ENCODE measurements at places on chromosomes 2 and 18.

DNA sequence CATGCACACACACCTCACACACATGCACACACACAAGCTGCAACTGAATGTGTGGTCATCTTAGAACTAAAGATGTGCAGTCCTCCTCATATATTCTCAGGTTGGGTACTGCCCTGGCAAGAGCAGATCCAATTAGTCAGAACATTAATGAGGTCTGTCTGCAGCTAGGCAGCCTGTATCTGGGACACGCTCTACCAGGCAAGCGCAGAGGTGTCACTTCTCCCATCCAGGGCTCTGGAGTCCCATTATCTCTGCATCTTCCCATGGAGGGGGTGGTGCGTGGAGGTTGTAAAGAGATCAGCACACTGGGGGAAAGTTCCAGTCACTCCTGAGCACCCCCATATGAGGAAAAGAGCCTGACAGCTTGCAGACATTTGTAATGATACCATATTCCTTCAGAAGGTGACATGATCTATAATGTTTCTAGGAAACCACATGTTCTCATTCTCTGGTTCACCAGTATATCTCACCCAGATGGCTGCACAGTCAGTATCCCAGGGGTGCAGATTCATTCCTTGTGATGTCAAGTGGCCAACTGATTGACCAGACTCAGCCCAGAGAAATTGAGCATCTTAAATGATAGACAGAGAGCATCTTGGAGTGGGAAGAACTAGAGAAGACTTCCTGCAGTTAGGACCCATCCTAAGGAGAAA lies 95.4 kb downstream of the RTN4 start:
- DNase-seq, result no peak

GRCh38 chr18:54983041-54983686 lies 23.9 kb upstream of the CCDC68 start:
- no peak for DNase-seq

DNA sequence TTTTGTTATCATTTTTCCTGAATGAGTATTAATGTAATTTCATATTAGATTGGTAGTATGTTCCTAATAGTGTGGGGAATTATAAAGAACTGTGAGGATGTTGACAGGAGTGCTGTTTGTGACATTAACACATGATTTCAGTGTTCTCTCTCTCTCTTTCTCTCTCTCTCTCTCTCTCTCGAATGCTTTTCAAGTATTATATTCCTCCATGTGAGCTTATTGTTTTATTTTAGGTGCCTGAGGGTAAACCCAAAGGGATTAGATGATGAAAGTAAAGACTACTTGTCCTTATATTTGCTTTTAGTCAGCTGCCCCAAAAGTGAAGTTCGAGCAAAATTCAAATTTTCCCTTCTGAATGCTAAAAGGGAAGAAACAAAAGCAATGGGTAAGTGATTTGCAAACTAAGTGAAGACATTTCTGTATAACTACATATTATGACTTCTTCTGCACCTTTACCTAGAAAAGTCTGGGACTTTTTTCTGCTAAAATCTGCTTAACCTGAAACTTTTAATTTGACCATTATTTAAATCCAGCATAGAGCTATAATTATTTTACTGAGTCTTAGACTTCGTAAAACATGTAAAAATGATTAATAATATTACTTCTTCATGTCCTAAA lies 49.2 kb downstream of the SPOPL start:
- no peak for DNase-seq

DNA sequence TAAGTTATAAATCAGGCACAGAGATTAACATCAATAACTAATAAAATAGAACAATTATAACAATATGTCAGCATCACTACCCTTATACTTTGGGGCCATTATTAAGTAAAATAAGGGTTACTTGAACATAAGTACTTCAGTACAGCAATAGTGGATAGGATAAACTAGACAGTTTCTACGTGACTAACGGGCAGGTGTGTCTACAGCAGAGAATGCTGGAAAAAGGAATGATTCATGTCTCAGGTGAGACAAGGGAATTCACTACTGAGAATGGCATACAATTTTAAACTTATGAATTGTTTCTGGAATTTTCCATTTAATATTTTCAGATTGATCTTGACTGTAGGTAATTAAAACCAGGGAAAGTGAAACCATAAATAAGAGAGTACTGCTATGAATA lies 5.5 kb downstream of the WDR75 start:
- no peak for DNase-seq

- DNase-seq, result no peak
Measured at GRCh38 chr2:30331038-30331437, 99.7 kb downstream of the LBH start.

DNA sequence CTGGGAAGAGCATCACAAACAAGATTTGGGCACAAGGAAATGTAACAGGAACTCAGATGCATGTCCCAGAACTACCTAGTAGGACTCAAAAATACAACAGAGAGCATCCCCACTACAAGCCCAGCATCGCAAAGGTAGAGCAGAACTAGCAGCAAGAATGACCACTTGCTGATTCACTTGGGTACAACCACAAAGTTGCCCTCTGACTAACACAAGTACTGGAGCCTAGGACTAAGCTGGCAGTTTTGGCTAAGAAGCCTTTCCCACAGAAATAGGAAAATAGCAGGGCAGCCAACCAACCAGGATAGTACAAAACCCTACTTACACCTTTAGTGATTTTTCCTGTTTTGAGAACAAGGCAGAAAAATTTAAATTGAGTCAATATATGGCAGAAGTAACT lies 193.8 kb downstream of the PAX3 start:
- no peak for DNase-seq

- no peak for DNase-seq
Measured at GRCh38 chr2:45851111-45851510, 199.6 kb downstream of the PRKCE start.

DNA sequence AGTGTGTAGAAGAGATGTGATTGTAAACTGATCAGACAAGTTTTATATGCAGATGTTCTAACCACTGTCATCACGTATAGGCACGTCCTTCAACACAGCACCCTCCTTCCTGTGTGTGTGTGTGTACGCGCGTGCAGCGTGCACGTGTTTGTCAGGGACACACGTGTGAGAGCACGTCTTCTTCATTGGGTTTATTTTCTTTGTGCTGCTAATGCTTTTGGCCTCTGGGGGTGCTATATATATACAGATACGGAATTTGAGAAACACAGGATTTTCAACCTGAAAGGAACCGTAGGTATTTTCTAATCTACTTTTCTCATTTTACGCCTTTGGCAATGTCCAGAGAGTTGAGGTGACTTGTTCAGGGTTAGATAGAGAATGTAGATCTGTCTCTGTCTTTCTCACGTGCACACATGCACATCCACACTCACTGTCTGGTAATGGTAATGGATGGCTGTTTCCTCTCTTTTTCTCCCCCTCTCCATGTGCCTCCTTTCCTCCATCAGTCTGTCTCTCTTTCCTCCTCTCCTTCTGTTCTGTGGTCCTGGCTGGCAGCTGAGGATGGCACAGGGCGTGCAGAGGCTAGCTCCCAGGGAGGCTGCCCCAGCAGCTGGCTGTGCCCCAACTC lies 13.4 kb upstream of the CELF4 start:
- DNase-seq, result no peak

DNA sequence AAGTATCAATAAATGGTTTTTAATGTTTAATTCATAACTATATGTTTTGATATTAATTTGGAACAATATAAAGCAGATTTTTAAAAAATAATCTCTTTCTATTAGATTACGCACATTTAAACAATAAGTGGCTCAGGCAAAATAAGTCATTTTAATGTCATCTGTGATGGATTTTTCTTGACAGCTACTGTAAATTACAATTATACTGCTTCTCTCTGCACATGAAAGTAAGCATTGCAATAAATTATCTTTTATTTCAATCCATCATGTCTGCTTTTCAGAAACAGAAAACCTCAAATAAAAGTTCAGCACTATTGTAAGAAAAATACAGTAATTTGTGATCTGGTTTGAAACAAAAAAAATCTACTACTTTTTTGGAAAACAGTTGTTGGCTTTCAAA lies 11.1 kb upstream of the DLX1 start:
- DNase-seq, result no peak

GRCh38 chr2:127388423-127389164 lies 819 bp upstream of the MAP3K2 start:
- no peak for DNase-seq

GRCh38 chr2:118842661-118843482 lies 4.6 kb downstream of the EN1 start:
- no peak for DNase-seq

GRCh38 chr18:23872701-23873550 lies 141.6 kb upstream of the TTC39C start:
- DNase-seq, result no peak

DNA sequence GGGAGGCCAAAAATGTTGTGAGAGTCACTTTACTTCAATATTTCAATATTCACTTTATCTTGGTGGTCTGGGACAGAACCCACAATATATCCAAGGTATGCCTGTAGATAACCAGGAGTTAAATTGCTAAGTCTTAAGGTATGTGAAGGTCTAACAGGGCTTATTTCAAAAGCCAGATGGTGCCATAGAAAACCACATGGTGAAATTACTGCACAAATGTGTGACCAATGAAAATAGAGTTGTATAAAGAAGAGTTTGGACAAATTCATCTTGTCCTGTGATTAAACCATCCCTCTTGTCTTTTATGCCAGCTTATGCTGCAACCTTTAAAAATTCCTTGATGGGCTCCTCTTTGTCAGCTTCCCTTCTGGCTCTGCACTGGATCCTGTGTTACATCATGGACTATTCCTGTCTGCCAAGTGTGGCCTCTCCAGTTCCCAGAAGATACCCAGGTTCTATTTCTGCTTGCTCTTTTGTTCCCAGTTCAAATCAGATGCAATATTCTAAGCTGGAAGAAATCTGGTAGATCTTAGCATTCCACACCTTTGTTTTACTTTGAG lies 46.8 kb downstream of the ANTXR1 start:
- no peak for DNase-seq

DNA sequence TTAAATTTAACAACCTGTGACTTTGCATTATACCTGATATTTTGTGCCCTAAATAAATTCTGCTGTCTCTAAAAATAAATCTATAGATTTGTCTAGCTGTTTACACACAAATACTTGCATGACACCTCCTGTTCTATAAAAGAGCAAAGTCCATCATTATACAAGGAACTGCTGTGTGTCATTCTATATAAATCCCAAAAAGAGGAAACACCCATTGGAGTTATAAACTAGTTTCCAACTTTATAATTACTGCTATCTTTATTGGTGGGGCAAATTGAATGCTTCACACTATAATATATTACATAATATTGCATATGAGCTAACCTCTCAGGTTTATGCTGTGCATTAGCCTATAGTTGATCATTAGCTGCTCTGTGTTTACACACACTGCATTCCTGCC lies 504.4 kb downstream of the SATB2 start:
- DNase-seq, result no peak

GRCh38 chr2:241892299-241893137 lies 23.0 kb downstream of the RTP5 start:
- DNase-seq, result no peak

GRCh38 chr2:239945751-239946561 lies 79.2 kb downstream of the NDUFA10 start:
- DNase-seq, result no peak

GRCh38 chr2:232330068-232330999 lies 48.2 kb upstream of the ALPP start:
- DNase-seq, result no peak

DNA sequence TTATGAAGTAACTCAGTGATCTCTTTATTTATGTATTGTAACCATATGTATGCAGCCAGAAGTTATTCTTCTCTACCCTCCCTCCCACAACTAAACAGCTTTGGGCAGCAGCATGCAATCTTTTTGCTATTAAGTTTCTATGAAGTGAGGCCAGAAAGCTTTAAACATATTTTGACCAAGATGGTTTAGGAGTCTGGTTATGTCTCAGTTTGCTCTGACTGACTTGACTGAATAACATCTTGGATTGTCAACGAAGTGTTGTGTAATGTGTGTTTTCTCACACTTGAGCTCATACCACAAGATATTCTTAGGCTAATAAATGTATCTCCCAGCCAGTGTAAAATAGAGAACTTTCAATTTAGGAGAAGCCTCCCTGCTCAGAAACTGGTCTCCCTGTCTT lies 104.3 kb downstream of the TTC27 start:
- no peak for DNase-seq

DNA sequence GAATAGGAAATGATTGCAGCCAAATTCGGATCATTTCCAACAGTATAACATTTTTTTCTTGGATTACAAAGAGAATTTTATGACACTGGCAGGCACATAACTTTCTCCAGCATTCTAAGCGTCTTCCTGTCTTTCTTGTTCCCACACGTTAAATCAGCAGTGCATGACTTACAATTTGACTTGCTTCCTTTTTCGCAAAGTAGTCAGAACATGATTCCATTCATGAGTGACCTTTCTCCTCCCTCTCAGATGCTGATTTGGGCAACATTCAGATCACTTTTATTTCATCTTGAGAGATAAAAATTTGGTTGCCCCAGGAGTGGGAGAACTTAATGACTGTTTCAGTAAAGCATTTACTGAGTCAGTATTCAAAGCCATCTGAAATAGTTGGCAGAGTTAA lies 858.7 kb upstream of the ACVR2A start:
- no peak for DNase-seq

- no peak for DNase-seq
Measured at GRCh38 chr2:44135771-44136170, 32.9 kb upstream of the PPM1B start.

DNA sequence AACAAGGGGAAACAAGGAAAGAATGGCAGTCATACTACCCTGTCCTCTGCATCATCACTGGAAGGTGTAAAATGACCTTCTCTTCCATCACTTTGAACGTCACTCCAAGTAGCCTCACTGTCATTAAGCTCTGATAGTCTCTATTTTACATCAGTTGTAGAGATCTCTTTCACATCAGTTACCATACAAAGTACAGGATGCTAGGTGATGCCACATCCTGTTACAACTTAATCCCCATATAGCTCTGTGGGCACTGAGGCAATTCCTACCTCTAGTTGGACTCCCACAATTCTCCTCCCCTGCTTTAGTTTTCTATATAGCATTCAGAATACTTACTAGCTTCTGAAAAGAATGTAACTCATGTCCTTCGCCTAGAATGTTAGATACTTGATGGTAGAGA lies 55.1 kb upstream of the TTC27 start:
- no peak for DNase-seq

- no peak for DNase-seq
Measured at GRCh38 chr2:187552828-187553681, 1.2 kb downstream of the TFPI start.

DNA sequence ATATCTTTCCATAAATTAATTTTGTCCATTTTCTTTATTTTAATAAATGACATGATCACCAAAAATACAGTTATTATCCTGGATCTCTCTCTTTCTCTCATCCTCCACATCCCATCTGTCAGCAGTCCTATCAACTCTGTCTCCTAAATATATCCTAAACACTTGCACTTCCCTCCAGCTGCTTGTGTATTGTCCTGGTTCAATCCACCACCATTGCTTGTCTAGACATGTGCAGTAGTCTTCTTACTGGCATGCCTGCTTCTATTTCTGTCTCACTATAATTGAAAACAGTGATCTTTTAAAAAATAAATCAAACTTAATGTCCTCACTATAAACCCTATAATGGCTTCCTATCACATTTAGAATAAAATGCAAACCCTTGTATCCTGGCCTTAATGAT lies 2168.6 kb upstream of the PIK3C3 start:
- DNase-seq, result no peak

All from activated CD4-positive, alpha-beta T cell treated with anti-CD3 and anti-CD28 coated beads, Interleukin-2, amount 50 U/mL, for 24 hours (primary cell).